ENCODE measurements at places on chromosomes 6 and 20. TPM values are rescaled to one million over a fixed set of nuclear protein-coding genes. Genes with fewer than 3 reads are reported as not detected.

Gene VSX1
- total RNA-seq: not detected

Gene WFDC5
- total RNA-seq: not detected

Gene GNL1
- total RNA-seq: 93.1 TPM

GRCh38 chr6:56541741-56542360 is 100.8 kb downstream of the DST start:
- H3K4me1 ChIP-seq: peaks cover 42% of the 10 kb centered on the region
- H3K4me3 ChIP-seq: no peak overlapping the region
- H3K36me3 ChIP-seq: no peaks in the 10 kb centered on the region
- no peak for DNase-seq
- no peak overlapping the region for H3K27ac ChIP-seq

DNA sequence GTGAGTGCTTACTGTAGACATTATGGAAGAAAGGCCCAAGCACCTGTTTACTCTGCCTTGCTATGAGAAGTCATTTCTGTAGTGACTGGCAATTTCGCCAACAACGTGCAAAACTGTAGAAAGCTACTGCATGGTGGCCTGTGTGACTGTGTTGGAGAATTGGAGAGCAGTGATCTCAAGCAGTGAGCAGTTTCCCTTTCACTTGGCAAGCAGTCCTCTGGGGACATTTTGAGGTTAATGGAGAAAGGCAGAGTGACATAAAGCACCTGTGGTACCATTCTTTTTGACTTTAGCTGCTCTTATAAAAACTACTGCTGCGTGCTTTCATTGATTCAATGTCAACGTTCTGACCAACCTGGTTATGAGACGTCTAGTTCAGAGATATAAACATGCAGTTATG is 382.6 kb upstream of the JAG1 start:
- no peak overlapping the region for H3K27ac ChIP-seq
- no peak for DNase-seq
- H3K36me3 ChIP-seq: no peaks in the 10 kb centered on the region
- peaks cover 4% of the 10 kb centered on the region for H3K4me1 ChIP-seq

Measured in mesothelial cell of epicardium (in vitro differentiated cells).